NCI-H1105 treated with DMSO at 0.1 percent for 48 hours (cell line): ENCODE measurements at places on chromosomes 12 and 14.

DNA sequence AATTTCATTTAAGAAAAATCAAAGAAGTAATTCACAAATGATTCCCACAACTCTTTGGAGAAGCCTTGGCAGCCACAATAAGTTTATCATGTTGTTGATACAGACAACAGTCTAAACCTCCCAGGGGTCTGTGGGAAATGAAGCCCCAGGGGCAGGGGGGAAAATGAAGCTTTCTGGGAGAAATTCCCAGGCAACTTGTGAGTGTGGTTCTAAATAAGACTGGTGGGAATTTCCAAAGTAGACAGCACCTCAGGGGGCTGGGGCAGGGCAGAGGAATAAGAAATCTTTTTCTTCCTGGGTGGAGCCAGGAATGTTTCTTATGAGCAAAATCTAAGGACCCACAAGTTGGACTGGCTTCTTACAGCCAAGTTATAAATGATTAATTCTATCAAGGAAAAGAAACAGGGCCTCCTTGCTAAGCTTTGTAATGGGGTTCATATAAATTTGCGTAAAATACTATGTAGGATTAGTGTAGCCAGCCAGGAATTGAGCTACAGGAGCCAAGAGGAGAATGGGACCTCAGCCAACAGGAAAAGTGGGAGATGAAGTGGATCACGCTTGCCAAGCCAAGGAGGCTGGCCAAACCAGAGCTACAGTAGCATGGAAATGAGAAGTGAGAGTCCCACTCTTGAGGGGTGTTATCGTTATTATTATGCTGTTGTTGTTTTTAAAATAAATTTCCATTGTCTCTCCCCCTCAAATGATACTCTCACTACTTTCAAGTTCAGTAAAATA lies 182.9 kb upstream of the FAR2 start:
- DNase-seq, result peak; percentile 87

DNA sequence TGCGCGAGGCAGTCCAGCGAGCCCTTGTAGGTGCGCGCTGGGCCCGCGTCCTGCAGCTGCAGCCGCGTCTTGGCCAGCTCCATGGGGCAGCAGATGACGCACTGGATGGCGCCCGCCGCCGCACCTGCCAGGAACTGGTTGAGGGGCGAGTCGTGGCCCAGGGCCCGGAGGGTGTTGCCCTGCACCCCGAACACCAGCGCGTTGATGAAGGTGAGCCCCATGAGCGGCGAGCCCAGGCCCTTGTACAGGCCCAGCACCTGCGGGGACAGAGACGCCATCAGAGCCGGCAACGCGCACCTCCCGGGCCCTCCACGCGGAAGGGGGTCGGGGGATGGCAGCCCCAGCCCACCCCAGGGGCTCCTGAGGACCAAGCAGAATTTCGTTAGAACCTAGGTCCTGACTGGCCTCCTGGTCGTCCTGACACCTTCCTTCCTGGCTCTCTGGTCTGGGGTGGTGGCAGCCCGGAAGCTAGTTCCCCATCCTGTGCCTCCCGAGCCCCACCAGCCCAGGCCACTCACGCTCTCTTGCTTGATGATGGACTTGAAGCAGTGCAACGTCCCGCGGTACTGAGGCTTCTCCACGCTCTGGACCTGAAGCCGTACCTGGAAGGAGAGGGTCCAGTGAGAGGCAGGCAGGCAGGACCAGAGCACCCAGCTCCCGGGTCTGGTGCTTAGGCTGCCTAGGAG lies 13.3 kb downstream of the SLC25A29 start:
- no peak for DNase-seq

DNA sequence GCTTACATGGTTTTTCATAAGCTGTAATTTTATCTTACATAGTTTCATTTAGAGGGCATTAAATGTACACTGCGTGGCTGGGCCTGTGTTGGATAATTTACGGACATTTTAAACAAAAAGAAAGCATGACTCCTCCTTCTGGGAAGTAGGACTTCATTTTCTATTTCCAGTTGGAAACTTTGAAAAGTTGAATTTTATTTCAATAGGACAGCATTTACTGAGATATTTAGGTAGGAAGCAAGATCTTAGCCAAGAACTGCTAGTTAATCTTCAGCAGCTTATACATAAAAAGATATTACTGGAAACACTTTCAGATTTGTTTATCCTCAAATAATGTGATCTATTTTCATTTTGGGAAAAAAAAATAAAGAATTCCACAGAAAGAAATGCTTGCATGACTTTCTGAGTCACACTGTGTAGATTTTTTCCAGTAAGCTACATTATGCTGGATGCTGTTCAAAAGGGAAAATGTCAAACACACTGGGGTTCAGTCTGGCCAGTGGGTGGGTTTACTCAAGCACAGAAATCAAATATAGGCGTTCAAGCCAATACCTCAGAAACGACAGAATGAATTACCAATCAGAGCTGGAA lies 239.4 kb upstream of the KRR1 start:
- DNase-seq, result no peak

DNA sequence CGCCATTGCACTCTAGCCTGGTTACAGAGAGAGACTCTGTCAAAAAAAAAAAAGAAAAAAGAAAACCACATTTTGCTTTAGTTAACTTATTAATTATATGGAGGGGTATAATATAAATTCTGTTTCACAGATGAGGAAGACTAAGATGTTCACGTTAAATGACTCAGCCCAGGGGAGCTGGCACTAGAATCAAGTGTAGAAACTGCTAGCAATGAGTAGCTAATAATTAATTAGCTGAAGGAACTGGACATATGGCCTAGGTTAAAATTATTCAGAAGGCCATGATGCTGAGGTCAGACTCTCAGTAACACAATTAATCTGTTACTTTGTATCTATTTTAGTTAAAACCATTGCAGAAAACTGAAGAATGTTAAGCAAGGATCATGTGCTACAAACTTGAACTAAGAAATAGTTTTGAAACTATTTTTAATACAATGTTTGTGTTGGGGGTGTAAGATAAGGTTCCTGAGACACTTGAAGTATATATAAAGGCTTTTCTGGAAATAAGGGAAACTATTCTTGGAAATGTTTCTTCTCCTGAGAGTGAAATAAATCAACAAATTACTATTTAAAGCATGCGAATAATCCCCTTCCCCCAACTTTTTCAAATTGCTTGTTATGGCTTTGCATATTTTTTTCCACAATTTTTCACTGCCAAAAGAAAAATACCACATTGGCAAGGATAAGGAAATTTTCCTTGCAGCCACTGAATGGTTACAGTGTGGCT lies 589.3 kb downstream of the SOX5 start:
- no peak for DNase-seq

GRCh38 chr12:2343681-2344080 lies 290.9 kb downstream of the CACNA1C start:
- DNase-seq, result no peak

GRCh38 chr12:102950107-102950949 lies 7.1 kb upstream of the ASCL1 start:
- peak; percentile 91 for DNase-seq

GRCh38 chr14:30756594-30756993 lies 117.8 kb upstream of the COCH start:
- no peak for DNase-seq

GRCh38 chr14:36655571-36655962 lies 6.1 kb upstream of the PAX9 start:
- no peak for DNase-seq

DNA sequence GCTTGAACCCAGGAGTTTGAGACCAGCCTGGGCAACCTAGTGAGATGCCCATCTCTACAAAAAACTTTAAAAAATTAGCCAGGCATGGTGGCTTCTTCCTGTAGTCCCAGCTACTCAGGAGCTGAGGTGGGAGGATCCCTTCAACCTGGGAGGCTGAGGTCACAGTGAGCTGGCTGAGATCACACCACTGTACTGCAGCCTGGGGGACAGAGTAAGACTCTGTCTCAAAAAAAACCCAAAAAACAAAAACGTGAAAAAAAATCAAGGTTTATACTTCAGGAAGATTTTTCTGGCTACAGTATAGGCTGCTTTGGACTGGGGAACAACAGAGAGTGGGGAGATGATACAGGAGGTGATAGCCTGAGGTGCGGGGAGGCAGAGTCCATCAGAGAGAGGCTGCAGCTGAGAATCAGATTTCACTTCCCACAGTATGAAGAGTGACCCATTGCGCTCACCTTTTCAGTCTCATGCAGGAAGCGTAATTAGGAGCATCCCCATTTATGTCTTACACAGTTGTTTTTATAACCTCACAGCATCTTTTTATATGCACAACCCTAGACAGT lies 28.9 kb downstream of the DNAH10 start:
- no peak for DNase-seq

DNA sequence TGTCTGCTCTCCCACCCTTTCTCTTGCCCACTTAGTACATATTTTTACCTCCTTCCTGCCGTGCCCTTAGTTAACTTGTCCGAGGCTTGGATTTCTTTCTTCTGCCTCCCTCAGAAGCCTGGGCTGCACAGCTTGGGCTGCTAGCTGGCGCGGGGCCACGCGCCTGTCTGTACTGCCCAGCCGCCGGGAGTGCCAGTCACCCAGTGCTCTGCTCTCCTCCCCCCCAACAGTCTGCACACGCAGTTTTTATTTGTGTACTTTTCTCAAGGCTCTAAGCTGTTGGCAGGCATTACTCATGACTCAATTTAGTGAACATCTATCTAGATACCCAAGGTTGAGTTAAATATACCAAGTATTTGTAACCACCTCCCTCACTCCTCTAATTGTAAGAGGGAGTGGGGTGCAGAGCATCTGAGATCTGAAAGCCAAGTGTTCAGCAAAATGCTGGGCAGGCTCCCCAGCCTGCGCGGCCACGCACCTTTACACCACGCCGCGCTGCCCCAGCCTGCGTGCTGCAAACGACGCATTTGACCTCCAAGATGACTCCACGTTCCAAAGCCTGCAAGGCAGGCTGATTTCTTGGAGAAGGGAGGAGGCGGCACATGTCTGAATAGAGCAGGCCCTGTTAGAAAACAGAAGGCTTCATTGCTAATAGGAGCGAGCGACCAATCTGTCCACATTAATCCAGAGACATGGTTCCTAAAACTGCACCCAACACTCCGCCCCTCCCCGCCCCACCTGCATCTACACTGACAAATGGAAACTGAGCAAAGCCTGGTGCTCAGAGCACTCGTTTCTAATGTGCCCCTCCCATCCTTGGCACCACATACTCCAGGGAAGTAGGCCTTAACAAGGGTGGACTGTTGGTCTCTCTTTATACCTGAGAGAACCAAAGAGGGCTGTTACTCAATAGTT lies 18.2 kb upstream of the CACNA2D4 start:
- DNase-seq, result peak; percentile 76

GRCh38 chr14:59018460-59018859 lies 170.0 kb upstream of the DAAM1 start:
- DNase-seq, result no peak

GRCh38 chr14:52481864-52482263 lies 70.4 kb downstream of the TXNDC16 start:
- DNase-seq, result no peak

- no peak for DNase-seq
These were observed 44.9 kb downstream of the LIN7A start for GRCh38 chr12:80892597-80893445.

- DNase-seq, result no peak
These were observed 2.4 kb upstream of the SRP54 start for GRCh38 chr14:34980337-34980900.

DNA sequence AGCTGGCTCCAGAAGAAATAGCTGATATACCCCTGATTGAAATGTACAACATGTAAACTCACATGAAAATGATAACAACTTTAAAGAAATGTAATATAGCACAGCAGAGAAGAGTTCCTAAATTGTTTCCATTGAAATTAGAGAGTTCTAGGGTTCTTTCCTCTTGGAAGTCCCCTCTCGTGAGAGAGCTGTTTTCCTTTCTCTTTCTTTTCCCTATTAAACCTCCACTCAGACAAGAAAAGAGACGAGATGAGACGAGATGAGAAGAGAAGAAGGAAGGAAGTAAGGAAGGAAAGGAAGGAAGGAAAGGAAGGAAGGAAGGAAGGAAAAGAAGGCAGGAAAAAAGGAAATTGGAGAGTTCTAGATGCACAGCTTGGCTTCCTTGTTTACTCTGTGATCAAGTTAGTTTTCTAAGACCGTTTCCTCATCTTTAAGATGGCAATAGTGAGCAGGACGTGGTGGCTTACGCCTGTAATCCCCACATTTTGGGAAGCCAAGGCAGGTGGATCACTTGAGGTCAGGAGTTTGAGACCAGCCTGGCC lies 11.9 kb downstream of the DRAM1 start:
- DNase-seq, result no peak

DNA sequence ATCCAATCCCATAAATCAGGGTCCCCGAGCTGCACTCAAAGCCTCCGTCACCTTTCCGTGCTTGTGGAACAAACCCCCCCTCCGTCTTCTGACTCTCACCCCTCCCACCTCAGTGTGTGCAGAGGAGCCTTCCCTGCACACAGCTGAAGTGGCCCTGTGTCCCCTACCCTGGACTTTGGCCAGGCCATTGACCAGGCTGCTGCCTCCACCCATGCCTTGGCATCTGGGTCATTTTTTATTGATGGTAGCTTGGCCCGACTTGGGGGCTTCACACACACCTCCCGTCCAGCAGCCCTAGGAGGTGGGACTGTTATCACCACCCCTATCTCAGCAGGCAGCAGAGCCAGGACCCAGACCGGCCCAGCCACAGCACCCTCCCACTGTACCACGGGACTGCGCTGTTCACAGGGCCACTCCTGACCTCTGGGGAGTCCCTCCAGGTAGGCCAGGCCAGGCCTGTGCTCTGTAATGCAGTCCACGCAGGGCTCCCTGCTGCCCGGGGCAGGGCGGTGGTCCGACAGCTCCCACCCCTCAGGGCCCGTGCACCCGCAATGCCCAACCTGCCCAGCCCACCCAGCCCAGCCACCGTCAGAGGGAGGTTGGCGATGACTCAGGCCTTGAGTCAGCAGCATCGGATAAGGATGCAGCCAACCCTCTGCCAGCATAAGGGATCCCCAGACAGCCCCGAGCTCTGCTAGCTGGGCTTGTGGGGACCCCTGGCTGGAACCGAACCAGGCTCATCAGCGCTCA lies 9.2 kb upstream of the INF2 start:
- no peak for DNase-seq

DNA sequence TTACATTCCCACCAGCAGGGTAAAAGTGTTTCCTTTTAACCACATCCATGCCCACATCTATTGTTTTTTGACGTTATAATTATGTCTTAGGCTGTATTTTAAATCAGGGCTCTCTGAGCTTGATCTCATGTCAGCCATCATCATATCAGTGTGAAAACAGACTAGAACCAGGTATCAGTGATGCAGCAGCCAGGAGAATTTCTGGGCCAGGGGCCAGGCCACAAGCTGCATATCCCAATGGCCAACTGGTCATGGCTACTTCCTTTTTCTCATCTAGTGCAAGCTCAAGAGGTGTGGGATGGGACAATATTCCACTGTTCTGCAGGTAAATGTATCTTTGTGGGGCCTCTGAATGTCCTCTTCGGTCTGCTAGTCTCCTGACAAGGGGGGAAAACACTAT lies 125.1 kb downstream of the CRADD start:
- no peak for DNase-seq

- peak; percentile 61 for DNase-seq
These were observed 137.7 kb downstream of the SPTSSA start for GRCh38 chr14:34324363-34324795.

GRCh38 chr12:15931590-15932053 lies 20.5 kb downstream of the DERA start:
- DNase-seq, result no peak

GRCh38 chr12:13278249-13278787 lies 81.8 kb downstream of the EMP1 start:
- DNase-seq, result peak; percentile 64

GRCh38 chr12:49582850-49583249 lies 14.9 kb upstream of the MCRS1 start:
- no peak for DNase-seq

- DNase-seq, result peak; percentile 81
These were observed 414.5 kb downstream of the PCNX1 start for GRCh38 chr14:71321574-71322315.
